ENCODE measurements at places on chromosomes 2 and 18. TPM values are rescaled to one million over a fixed set of nuclear protein-coding genes. Genes with fewer than 3 reads are reported as not detected.

DNA sequence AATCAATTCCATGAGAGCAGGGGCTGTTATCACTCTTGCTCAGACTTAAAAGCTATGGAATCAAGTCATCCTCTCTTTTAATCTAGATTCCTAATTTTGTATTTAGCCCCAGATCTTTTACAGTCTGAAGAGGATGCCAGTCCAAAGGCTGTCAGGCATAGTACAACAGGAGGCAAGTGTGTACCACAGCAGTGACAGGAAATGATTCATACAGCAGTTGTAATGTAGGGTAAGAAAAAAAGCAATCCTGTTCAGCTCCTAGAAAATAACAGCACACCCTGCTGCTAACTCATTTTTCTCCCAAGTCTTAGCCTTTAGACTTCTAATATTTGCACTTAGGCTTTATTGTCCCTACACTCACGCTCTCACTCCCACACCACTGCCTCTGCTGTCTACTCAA, 127.8 kb upstream of the SYT4 start:
- DNase-seq: no peak

DNA sequence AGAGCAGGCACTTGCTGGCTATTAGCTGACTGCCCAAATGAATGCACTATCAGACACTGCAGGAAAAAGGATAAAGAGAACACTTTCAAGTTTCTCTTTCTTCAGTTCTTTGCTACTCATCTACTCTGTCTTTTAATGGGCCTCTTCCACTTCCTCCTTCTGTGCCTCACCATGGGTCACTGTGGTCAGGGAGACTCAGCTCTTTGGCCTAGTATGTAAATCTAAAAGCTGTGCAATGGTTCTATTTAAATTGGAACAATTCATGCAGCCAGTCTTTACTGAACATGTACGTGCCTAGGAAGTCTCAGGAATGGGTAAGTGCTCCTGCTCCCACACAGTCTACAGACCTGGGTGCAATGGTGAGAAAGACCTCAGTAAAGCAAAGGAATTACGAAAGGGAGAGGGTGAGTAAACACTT, 79.1 kb upstream of the DNMT3A start:
- DNase-seq: no peak

DNA sequence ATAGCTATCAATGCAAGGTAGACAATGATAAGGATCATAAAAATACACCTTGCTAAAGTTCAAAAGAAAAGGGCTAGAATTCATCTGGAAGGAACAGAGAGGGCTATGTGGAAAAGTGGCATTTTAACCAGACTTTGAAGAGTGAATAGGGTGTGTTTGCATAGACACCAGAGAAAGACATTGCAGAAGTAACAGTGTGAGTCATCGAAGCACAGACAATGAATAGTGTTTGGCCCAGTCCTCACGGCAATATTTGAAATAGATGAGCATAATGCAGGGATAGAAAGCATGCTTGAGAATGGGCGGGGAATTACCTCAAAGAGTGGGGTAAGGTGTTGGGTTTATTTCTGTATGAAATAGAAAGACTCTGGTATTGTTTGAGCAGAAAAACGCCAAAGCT, 24.2 kb downstream of the MYT1L start:
- no peak for DNase-seq

Gene CFAP65
- 0.12 TPM for polyA plus RNA-seq

GRCh38 chr2:203578759-203579643, 43.9 kb upstream of the RAPH1 start:
- DNase-seq: peak; percentile 54

- DNase-seq: no peak
Measured at GRCh38 chr2:71003966-71004755, 9.5 kb upstream of the TEX261 start.

- DNase-seq: no peak
Measured at GRCh38 chr2:122105877-122106206, 350.4 kb downstream of the TSN start.

Gene KCNG2
- polyA plus RNA-seq: 0.26 TPM

DNA sequence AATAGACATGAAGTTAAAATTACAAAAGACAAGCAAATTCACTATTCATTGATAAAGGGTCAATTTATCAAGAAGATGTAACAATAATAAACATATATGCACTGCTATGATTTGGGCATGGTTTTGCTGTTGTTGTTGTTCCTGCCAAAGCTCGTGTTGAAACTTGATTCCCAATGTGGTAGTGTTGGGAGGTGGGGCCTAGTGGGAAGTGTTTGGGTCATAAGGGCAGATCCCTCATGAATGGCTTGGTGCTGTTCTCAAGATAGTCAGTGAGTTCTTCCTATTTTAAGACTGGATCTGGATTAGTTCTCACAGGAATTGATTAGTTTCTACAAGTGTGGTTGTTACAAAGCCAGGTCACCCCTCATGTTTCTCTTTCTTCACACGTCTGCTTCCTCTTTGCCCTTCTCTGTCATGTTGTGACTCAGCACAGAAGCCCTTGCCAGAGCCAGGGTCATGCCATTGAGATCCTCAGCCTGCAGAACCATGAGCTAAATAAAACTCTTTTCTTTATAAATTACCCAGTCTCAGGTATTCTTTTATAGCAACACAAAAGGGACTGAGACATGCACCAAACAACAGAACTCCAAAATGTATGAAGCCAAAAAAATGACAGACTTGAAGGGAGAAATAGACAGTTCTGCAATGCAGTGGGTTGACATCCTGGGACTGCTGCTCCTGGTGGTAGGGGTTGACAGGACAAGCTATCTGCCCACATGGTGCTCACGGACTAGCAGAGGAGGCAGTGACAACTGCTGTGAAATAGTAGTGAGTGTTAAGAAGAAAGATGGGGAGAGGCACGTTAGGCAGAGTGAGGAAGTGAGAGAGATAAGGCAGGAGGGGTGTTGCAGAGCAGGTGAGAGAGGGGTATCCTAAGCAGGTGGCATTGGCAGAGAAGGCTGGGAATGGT, 18.6 kb upstream of the SKA1 start:
- DNase-seq: peak; percentile 20

All from cardiac muscle cell (in vitro differentiated cells and primary cell).